Stimulated activated CD4-positive, alpha-beta T cell treated with anti-CD3 and anti-CD28 coated beads, Interleukin-15, amount 100 ng/mL, for 1 hour (primary cell): ENCODE measurements at places on chromosomes 3 and 15.

DNA sequence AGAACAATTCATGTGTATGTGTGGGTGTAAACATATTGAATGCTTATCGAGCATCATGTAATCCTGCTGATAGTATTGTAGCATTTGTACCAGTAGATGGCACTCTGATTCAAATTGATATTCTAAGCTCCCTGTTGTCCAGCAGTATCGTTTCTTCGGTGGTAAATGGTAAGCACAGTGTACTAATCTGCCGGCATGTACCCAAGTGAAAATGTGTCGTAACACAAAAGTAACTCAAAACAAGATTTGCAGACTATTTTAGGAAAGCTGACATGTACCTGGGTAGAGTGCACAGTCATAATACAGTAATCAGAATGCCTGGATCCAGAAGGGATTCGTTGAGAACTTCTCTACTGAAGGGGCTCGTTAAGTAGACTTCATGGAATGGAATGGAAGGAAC, 31.7 kb upstream of the MNS1 start:
- DNase-seq: no peak

DNA sequence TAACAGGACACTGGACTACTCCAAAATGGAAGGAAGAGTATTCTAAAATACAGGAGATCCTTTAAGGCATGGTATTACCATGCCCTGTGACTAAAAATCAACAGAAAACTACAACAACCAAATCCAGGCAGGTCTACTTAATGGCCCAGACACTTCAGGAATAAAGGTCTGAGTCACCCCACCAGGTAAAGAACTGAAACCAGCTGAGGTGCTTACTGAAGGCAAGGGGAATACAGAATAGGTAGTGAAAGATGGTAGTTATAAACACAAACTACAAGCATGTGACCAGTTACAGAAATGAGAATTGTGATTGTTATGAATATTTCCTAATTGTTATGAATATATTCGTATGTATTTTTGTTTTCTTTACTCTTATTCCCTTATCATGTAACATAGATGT, 13.4 kb downstream of the IFT57 start:
- DNase-seq: no peak

DNA sequence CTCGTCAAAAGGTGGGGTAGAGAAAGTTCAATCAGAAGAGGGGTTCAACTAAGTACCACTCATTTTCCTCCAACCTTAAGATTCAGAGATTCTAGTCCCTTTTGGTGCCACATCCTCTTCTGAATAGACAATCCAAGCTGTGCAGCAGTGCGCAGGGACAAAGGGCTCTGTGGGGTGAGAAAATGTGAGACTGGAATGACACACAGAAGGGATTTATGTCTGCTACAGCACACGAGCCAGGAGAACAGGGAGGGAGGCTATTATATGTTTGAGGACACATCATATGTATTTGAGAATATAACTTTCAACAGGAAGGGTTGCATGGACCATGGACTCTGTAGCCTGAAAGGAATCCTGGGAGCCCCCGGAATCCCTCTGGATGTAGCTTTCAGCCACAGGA, 33.0 kb downstream of the LSM3 start:
- no peak for DNase-seq

DNA sequence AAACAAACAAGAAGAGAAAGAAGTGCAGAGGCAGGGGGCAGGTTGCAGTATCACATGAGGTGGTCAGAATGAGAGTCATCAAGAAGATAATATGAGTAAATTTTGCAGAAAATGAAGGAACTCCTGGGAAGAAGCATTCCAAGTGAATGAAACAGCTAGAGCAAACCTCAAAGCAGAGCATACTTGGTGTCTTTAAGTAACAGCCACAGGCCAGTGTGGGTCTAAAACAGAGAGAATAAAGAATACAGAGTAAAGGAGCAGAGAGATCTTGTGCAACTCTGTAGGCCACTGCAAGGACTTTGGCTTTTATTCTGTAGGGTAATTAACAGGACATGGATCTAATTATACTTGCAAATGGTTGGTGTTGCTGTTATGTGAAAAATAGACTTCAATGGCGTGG, 81.3 kb downstream of the STAC start:
- DNase-seq: no peak

- no peak for DNase-seq
Observed at GRCh38 chr3:107208100-107208499, 169.1 kb upstream of the CCDC54 start.

DNA sequence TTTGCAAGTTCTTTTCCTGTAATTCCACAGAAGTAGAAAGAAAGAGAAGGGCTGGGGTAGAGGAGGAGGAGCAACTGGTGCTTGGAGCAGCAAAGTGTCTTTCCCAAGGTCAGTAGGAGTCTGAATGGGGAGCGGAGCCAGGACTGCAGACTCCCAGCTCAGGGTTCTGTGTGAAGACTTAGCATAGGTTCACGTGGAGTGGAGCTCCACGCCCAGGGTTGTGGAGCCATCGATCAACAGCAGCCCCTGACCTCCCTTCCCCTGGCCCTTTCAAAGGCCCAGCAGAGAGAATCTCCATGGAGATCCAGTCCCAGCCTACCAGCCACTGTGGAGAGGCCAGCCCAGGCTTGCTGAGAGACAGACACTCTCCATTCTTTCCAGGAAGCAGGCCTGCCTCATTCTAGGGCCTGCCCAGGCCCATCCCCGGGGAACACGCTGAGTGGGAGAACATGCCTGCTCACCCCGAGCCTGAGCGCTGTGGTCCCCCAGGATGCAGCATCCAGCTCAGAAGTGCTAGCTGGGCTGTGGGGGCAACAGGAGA, 62.1 kb downstream of the CORO2B start:
- DNase-seq: no peak

DNA sequence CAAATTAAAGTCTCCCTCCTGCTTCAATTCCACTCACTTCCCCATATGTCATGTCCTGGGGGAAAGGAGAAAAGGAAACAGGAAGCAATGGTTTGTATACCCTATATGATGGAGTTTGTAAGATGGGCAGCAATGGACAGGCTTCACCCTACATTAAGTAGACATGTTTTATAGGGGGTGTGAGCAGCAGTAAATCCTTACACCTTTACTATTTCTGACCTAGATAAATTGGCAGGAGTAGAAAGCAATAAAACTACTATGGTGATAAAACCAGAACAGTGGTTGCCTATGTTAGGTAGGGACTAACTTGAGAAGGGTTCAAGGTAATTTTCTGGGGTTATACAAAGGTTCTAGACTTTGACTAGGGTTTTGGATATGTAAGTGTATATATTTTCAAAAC, 301.7 kb downstream of the GBE1 start:
- no peak for DNase-seq

DNA sequence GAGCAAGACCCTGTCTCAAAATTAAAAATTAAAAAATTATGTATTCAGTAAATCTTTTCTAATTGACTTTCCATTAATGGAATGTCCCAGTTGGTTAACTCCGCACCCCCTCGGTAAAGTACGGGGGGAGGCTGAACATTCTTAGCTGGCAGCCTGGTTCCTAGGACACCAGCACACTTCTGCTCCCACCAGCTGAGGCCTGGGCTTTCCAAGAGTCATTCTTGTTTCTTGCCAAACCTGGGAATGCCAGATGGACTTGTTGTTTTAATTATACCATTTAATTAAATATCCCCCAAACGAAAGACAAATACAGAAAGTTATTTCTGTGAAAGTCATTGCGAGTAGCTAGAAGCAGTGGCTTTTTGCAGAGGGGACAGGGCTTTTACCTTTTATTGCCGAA, 179.4 kb downstream of the VGLL4 start:
- DNase-seq: no peak

GRCh38 chr15:62527387-62527786, 362.3 kb upstream of the C2CD4B start:
- DNase-seq: no peak

- no peak for DNase-seq
Observed at GRCh38 chr15:39344662-39345141, 236.2 kb upstream of the THBS1 start.

DNA sequence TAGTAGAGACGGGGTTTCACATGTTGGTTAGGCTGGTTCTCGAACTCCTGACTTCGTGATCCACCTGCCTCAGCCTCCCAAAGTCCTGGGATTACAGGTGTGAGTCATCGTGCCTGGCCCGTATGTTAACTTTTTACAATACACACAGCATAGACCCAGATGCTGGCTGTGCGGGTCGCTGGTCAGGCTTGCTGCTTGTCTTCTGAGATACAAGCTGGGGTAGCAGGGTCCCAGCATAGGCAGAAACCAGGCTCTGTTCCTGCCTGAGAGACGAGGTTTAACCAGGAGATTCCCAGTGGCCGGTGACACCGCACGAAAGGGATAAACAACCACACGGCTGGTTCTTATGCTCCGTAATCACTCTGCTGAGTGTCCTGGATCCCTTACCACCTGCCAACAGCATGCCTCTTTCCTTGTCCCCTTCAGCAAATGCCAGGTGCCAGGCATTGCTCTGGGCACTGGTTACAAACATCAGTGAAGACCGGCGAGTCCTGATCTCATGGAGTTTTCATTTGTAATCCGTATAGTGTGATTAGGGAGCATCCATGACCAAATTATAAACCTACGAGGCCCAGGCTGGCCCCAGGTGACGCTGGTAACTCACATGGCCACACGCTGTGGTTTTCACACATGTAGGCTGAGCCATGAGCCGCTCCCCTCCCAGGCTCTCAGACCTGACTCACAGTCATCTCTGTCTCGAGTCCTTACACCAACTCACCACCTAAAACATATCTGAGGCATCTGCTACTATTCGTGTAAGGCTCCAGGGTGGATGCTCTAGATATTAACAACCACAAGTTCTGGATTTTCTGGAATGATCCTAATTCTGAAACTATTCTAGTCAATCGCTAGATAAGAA, 125.7 kb downstream of the PDZRN3 start:
- no peak for DNase-seq

DNA sequence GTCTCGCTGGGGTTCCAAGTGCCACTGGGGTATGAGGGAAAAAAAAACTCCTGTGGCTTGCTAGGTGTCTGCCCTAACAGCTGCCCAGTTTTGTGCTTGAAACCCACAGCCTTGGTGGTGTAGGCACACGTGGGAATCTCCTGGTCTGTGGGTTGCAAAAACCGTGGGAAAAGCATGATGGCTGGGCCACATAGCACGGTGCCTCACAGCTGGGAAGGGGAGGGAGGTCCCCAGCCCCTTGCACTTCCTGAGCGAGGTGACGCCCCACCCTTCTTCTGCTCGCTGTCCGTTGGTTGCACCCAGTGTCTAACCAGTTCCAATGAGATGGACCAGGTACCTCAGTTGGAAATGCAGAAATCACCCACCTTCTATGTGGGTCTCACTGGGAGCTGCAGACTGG, 144.3 kb downstream of the KBTBD8 start:
- DNase-seq: no peak

GRCh38 chr3:24802614-24803013, 308.0 kb upstream of the THRB start:
- DNase-seq: no peak

- DNase-seq: no peak
Observed at GRCh38 chr15:80578206-80578595, 116.9 kb upstream of the ABHD17C start.

- no peak for DNase-seq
Observed at GRCh38 chr15:73748730-73749129, 4.4 kb downstream of the INSYN1 start.

- no peak for DNase-seq
Observed at GRCh38 chr15:70269311-70269911, 171.7 kb upstream of the TLE3 start.

- no peak for DNase-seq
Observed at GRCh38 chr3:159091936-159092335, 290.1 kb downstream of the MFSD1 start.

DNA sequence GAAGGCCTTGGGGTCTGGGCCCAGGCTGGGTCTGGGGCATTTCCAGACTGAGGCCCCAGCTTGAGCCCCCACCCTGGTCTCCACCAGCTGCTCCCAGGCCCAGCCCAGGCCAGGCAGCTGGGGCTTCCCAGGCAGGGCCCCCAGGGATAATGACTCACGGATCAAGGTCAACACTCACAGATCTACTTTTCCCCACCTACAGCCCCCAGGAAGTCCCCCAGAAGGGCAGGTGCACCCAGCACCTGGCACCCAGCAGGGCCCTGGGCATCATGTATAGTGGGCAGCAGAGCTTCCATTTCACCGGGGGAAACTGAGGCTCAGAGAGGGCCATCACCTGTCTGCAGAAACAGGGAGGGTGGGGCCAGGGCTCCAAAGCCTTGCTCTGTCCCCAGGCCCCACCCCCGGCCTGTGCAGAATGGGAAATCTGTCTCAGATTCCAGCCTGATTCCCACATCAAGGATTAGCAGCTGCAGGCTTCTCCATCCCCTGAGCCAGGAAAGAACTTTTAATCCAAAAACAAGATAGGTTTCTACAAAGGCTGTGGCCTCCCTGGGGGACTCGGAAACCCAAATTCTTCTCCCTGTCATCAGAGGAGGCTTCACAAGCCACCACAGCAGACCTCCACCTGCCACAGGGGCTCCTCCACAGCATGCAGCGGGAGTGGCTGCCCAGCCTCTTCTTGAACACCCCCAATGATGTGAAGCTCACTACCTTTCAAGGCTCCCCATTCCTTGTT, 49.8 kb downstream of the IQSEC1 start:
- no peak for DNase-seq

DNA sequence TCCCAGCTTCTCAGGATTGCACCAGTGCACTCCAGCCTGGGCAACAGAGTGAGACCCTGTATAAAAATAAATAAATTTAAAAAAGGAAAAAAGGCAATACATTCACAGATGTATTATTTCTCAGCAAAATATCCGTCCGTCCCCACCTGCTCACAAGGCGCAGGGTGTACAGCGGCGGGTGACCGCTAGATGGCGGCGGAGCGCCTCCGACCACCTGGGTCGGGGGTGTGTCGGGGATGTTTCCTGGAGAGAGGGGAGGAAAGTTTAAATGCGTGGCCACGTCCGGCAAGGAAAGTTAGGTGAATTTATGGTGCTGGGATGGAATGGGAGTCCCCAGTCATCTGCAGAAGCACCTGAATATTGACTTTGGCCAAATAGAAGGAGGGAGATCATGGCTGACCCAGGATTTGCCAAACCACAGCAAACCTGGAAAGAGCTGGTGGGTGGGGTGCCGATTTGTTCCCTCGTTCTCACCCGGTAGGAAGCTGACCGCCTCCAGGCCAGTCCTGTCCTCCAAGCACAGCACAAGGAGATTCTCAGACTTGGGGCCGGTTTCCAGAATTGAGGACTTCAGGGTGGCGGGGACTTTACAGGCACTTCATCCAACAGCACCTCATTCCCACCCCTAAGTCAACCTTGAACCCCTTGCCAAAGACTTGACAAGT, 88.3 kb downstream of the TMEM266 start:
- peak; percentile 29 for DNase-seq

DNA sequence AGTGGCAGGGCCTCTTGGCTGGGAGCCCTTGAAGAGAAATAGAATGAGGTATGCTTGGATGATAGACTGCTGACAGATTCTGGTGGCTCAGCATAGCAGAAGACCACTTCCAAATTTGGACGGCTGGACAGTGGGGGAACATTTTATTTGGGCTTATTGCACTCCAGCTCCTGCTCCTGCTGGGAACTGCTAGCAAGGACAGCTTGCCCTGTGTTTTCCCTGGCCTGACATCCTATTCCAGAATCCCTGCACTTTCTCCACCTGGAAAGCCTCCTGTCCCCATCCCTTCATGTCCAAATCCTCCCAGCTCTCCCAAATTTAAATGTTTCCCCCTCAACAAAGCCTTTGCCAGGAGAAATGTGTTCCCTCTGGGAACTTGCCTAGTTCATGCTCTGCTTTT, 9.8 kb upstream of the COLQ start:
- DNase-seq: no peak

GRCh38 chr15:90072978-90073640, 29.2 kb downstream of the IDH2 start:
- no peak for DNase-seq

GRCh38 chr3:48655063-48655462, 7.6 kb downstream of the CELSR3 start:
- DNase-seq: no peak

- DNase-seq: no peak
Observed at GRCh38 chr15:53193149-53193548, 403.0 kb upstream of the ONECUT1 start.
